Naive thymus-derived CD8-positive, alpha-beta T cell (primary cell): ENCODE measurements at places on chromosomes 13 and 19.

DNA sequence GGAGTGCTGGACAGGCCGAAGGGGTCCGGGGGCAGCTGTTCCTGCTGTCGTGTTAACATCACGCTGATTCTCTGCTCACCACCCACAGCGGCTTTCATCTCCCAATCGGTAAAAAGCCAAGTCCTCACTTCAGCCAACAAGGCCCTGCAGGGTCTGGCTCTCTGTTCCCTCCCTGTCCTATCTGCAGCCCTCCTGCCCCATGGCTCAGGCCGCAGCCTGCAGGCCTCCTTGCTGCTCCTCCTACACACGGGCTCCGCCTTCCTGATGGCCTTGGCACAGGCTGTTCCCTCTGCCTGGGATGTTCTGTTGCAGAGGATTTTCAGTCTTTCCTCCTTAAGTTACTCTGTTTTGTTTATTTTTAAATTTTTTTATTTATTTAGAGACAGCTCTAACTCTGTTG is 22.2 kb downstream of the FUZ start:
- no peak for DNase-seq

DNA sequence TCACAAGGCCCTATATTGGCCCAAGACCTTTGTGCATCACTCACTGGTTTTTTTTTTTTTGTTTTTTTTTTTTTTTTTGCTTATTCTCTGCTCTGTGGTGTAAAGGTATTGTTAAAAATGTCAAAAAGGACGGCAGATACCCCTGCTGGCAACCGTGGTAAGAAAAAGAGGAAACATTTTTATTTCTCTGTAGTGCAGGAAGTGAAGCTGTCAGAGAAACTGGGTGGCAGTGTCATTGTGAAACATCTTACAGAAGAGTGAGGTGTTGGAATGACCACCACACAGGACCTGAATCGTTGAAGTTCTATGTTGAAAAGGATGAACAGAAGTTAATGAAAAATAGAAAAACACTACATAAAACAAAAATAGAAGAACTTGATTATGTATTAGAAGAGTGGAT is 346.4 kb downstream of the FGF9 start:
- DNase-seq = no peak

DNA sequence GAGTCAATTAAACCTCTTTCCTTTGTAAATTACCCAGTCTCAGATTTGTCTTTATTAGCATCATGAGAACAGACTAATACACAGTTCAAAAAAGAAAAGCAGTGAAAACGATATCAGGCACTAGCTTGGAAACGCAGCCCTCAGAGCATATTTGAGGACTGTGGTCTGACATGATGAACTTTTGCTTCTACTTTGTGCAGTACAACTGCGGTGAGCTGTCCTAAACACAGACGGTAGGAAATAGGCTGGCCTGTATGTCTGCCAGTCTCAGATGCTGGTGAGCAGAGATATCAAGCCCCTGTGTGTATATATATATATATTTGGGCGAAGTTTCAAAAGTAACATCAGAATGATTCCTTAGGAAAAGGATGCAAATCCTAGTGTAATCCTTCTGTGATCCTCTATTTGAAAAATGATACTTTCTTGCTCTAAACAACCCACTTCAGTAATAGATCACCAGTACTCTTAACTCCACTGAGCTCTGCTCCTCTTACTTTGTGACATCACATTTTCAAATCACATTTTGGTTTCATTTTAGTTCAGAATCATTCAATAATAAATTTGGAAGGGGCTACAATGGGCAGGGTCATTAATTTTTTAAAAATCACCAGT is 74.4 kb downstream of the TNFRSF19 start:
- DNase-seq = no peak

DNA sequence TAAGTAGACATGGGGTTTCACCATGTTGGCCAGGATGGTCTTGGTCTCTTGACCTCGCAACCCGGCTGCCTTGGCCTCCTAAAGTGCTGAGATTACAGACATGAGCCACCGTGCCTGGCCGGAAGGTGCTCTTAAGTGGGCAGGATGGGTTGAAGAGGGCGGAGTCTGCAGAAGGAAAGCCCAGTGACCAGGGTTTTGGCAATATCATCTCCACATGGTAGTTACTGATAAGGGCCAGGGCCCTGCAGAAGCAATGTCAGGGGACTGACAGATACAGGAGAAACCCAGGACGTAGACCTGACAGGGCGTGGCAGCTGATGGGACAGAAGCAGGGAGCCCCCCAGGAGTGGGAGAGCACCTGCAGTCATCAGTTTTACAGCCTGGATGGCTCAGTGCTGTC is 45.7 kb upstream of the RNF113B start:
- no peak for DNase-seq

DNA sequence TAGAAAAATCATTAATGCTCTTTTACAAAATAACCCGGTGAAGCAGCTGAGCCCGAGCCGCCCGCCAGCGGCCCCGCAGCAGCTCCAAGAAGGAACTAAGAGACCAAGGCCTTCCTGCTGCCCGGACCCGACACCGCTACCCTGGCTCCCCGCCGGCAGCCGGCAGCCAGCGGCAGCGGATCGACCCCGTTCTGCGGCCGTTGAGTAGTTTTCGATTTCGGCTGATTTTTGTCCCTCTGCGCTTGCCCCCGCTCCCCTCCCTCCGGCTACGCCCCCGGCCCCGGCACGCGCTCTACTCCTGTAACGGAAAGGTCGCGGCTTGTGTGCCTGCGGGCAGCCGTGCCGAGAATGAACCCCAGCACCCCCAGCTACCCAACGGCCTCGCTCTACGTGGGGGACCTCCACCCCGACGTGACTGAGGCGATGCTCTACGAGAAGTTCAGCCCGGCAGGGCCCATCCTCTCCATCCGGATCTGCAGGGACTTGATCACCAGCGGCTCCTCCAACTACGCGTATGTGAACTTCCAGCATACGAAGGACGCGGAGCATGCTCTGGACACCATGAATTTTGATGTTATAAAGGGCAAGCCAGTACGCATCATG is at the start of gene PABPC3:
Gene PABPC3, plus strand, starts transcription at position 286 of the 603 bp plus-strand sequence. Its CDS starts 63 bp downstream, at position 349.
- DNase-seq = no peak

GRCh38 chr19:815079-815774 is 6.5 kb downstream of the PLPPR3 start:
- no peak for DNase-seq

GRCh38 chr19:31548941-31549340 is 199.7 kb upstream of the TSHZ3 start:
- DNase-seq = no peak

GRCh38 chr19:46410205-46411087 is 2.9 kb downstream of the CCDC8 start:
- no peak for DNase-seq

DNA sequence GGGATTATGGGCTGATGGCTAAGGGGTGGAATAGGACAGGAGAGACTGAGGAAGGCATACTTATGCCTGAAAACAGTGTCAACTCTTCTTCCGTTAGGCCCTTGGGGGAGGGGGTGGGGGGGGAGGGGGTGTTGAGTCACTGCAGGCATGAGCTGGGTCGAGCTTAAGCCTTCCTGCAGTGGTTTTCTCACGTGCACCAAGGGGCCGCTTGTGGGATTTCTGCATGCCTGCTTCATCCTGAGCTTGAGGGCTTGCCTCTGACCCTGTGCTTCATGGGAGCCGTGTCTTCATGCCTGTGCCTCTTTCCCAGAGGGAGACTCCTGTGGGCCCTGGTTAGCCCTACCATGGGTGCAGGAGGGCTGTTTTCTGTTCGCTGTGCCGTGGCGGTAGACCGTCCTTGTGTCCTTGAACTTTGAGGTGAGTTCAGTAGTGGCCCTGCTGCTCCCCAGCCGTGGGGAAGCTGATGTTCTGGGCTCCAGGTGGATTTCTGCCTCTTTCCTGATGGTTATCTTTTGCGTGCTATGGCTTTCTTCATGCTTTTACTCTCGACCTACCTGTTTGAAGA is 186.1 kb downstream of the PCCA start:
- DNase-seq = no peak

- no peak for DNase-seq
These were observed 183.2 kb downstream of the TUBA3C start for GRCh38 chr13:18998389-18998788.

GRCh38 chr13:75309981-75310580 is 171.9 kb downstream of the TBC1D4 start:
- DNase-seq = no peak

DNA sequence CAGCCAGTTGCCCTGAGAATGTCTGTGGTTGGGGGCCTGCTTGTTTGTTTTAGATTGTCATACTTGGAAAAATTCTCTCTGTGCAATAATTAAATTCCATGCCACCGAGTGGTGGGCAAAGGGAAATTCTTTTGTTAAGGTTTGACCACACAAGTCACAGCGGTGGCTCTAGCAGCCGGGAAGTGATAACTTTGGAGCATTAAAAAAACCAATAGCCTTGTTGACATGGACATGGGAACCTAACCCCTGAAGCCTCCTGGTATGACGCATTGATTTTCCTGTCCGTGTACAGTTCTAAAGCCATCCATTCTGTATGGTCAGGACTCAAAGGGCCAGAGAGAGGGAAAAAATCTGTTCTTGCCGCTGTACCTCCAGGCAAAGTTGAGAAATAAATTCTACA is 384.9 kb upstream of the ZNF507 start:
- no peak for DNase-seq

DNA sequence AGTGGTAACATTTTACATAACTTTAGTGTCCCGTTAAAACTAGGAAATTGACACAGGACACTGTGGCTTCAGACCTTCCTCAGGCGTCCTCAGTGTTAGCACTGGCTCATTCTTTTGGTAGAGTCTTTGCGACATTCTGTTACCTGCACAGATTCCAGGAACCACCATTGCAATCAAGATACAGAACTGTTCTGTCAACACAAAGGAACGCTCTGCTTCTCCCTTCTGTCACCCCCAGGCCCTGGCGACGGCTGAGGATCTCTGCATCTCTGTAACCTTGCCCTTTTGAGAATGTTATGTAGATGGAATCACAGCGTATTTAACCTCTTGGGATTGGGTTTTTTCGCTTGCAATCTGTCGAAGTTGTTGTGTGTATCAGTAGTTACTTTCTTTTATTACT is 22.6 kb downstream of the KDM4B start:
- DNase-seq = no peak

DNA sequence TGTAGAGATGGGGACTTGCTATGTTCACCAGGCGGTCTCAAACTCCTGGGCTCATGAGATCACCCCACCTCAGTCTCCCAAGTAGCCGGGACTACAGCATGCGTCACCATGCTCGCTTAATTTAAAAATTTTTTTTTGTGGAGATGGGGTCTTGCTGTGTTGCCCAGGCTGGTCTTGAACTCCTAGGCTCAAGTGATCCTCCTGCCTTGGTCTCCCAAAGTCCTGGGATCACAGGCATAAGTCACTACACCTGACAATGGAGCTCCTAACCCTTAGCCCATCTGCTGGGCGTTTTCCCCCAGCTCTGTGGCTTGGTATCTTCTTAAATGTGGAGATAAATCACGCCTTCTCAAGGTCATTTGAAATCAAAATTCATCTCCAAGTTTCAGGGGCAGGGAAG is 6.3 kb upstream of the ADAMTS10 start:
- no peak for DNase-seq

- no peak for DNase-seq
These were observed at the start of gene F2RL3 for GRCh38 chr19:16888629-16889365. Gene F2RL3 (plus strand): TSS chr19:16888999. CDS start chr19:16889190, 191 bp downstream.

DNA sequence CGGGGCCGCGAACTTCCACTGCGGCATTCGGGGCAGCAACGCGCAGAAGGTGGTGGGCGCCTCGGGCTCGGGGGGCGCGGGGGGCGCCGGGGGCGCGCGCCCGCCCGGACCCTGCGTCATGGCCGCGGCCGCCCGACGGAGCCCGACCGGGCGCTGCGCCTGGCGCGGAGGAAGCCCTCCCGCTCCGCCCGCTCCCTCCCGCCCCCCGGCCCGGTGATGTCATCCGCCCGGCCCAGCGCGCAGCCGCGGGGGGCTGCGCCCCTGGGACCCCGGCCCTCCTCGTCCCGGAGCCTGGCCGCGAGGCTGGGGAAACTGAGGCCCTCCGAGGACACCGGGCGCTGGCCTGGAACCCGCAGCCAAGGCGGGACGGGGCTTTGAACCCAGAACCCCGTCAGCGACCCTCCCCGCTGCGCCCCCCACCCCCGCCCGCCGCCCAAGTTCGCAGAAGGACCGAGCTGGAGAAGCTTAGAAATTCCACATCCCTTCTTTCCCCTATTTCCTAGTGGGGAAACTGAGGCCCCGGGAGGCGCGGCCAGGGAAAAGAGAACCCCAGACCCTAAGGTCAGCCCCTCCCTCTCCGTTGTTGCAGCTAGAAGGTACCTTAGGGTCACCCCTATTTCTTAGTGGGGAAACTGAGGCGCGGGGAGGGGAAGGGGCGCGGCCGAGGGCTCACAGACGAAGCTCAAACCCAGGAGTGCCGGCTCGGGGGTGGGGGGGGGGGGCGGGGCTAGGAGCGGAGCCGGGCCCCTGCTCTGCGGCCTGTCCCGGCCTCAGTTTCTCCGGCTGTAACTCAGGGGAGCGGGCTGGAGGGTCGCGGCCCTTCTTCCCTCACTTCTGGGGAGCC is at the start of gene SHC2:
Gene SHC2, minus strand, starts transcription at position 157 of the 844 bp plus-strand sequence. Its CDS starts 37 bp downstream, at position 120.
- no peak for DNase-seq

DNA sequence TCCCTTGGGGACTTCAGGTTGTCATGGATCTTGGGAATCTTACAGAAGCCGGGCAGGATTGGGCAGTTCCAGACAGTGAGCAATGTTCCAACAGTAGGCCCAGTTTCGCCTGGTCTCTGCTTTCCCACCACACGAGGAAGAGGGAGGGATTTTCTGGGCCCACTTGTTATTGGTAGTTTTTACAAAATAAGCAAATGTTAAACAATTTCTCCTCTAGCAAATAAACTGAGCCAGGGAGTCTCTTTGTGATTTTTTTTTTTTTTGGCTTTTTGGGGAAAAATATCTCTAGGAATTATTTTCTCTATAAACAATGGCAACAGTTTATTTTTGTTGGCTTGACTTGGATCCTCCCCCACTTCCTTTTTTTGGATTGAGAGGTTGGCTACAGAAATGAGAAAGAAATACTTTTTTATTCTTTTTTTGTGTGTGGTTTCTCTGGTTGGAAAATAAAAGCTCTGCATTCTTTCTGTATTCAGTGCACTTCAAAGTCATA is 89.3 kb downstream of the TM9SF2 start:
- no peak for DNase-seq

GRCh38 chr13:98563071-98563470 is 13.8 kb downstream of the STK24 start:
- peak; percentile 50 for DNase-seq

- no peak for DNase-seq
These were observed 15.9 kb upstream of the EFNB2 start for GRCh38 chr13:106551350-106551749.

- no peak for DNase-seq
These were observed at the start of gene RLN3 for GRCh38 chr19:14027856-14028450. Gene RLN3 (plus strand): TSS chr19:14028148. CDS start chr19:14028205, 57 bp downstream.
